ENCODE measurements at places on chromosomes 7 and 10. TPM values are rescaled to one million over a fixed set of nuclear protein-coding genes. Genes with fewer than 3 reads are reported as not detected.

Gene CTTNBP2
- total RNA-seq, result not detected

Gene HGF
- total RNA-seq, result not detected

Gene HHEX
- 0.34 TPM for total RNA-seq

Gene OR9A2
- total RNA-seq, result not detected

Gene ADD3
- 97.9 TPM for total RNA-seq

DNA sequence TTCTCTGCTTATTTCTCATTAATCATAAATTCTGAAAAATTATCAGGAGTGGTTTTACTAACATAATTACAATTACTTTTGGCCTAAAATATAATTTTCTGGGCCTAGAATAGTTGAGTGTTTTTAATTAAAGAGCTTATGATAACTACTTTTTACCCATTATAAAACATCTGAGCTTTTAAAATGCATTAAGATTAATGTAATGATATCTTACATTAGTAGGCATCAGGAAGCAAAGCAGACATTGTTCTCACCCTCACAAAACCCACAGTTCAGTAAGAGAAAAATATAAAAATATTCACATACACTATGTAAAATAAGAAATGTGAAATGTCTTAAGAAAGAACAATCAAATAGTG lies 443.7 kb upstream of the SEMA3A start:
- no peaks in the 10 kb centered on the region for H3K36me3 ChIP-seq
- H3K27me3 ChIP-seq, result no peaks in the 10 kb centered on the region
- no peak overlapping the region for H3K27ac ChIP-seq
- no peak overlapping the region for H3K4me3 ChIP-seq

GRCh38 chr10:79058899-79059841 lies 9.6 kb upstream of the ZMIZ1 start:
- no peak overlapping the region for H3K4me3 ChIP-seq
- no peak overlapping the region for H3K27ac ChIP-seq
- no peak for DNase-seq
- H3K36me3 ChIP-seq, result no peaks in the 10 kb centered on the region

DNA sequence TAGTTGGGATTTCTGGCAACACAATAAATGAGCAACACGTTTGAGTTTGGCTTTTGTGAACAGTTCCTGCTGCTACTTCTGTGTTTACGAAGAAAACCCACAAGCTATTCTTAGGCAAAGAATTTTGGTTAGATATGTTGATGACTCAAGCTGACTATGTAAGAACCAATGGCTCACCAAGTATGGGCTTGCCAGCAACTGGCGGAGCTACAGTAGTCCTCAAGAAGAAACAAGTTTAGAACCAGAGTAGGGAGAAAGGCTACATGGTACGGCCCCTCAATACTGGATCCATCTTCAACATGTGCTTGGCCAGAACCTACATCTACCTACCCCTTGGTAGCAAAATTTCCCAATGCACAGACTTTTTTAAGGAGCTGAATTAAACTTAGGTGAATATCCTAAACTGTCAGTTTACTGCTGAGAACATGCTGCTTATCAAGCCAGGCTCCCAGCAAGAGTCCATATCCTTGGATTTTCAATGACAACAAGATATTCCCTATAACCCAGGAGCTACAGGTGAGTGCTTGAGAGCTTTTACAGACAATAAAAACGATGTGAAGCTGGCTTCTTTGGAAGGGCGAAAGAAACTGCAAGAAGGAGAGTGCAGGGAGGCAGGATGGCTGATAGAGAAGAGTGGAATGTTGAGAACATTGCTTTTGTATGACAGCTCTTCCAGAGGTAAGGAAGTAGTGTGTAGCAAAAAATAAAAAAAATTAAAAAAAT lies 74.3 kb upstream of the ASAH2 start:
- H3K27ac ChIP-seq, result peak overlapping the region; percentile 60
- peaks cover 2% of the 10 kb centered on the region for H3K36me3 ChIP-seq
- no peaks in the 10 kb centered on the region for H3K27me3 ChIP-seq

DNA sequence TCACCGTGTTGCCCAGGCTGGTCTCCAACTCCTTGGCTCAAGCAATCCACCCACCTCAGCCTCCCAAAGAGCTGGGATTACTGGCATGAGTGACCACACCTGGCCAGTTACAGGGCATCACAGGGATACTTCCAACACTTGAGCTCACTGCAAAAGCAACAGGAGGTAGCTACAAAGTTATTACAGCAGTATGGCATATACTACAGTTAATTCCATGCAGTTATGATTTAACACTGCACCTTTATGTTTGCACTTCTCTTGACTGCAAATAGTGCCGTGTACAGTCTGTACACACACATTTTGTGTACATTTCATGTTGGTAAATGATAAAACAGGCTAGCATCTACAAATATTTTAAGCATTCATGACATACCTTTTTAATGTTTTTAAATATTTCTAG lies 21.3 kb downstream of the SRPK2 start:
- H3K36me3 ChIP-seq, result peaks cover 6% of the 10 kb centered on the region
- no peak overlapping the region for H3K27ac ChIP-seq
